ENCODE measurements at places on chromosomes 3 and 15. TPM values are rescaled to one million over a fixed set of nuclear protein-coding genes. Genes with fewer than 3 reads are reported as not detected.

DNA sequence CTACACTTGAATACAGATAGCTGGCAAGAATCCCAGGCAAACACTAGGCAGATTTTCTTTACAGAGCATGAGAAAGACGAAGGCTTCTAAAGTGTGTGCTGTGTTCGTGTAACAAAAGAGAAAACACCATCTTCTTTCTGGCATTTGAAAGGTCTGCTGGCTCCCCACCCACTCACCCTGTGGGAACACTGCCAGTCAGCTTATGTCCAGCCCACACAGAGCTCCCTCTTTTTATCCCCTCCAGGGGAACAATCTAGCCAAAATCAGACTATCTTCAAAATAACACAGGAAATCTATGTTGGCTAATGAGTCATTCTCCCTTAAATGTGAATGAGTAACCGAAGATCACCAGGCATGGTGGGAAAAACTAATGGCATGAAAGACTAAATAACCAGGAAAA, 45.6 kb upstream of the PAQR5 start:
- peak; percentile 89 for DNase-seq

- no peak for DNase-seq
Observed at GRCh38 chr3:186152361-186152798, 43.5 kb upstream of the ETV5 start.

GRCh38 chr3:181756645-181757297, 45.0 kb downstream of the SOX2 start:
- DNase-seq = no peak

The ANKUB1 gene
- total RNA-seq = not detected

The GREM1 gene
- total RNA-seq = 0.44 TPM
